ENCODE measurements at places on chromosomes 12 and 14.

GRCh38 chr12:130617219-130617618, 98.9 kb downstream of the RIMBP2 start:
- no peak for DNase-seq

DNA sequence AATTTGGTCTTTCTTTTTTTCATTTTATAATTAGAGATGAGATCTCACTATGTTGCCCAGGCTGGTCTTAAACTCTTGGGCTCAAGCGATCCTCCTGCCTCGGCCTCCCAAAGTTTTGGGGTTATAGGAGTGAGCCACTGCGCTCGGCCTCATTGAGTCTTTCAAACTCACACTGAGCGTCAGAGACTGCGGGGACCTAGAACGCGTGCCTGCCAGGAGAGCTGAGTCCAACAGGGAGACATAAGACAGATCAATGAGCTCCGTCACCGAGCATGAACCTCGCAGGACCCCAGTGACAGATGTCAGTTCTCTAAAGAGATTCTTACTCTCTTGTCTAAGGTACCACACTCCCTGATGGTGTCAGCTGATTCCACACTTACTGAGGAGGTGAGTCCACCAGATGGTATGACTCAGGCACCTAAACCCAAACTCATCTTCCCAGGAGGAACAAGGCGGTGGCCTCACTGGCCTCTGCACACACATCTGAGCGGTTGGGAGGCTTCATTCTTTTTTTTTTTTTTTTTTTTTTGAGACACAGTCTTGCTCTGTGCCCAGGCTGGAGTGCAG, 58.9 kb downstream of the CCDC88C start:
- no peak for DNase-seq

- no peak for DNase-seq
Measured at GRCh38 chr12:91307957-91308670, 125.5 kb upstream of the DCN start.

GRCh38 chr14:38098074-38098836, 109.4 kb upstream of the SSTR1 start:
- peak; percentile 71 for DNase-seq

GRCh38 chr12:42981379-42981778, 391.8 kb upstream of the PRICKLE1 start:
- DNase-seq, result peak; percentile 69

DNA sequence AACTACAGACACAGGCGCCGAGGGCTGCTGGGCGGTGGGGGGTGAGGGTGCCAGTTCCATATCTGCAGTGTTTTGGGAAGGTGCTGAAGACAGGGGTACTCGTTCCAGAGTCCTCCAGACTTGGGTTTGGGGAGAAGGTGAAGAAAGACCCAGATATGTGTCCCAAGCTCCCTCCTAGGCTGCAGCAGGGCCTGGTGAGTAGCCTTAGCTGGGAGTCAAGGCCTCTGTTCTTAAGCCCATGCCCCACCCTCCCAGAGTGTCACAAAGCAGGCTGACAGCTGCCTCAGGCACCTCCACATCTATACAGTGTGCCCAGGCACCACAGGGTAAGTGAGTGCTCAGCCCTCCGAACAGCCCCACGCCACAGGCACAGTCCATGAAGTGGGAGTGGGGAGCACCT, 4.3 kb downstream of the NCKAP5L start:
- no peak for DNase-seq

- DNase-seq, result peak; percentile 38
Measured at GRCh38 chr12:83161456-83161855, 474.8 kb downstream of the TMTC2 start.

- DNase-seq, result no peak
Measured at GRCh38 chr12:16094437-16094836, 183.0 kb downstream of the SLC15A5 start.

DNA sequence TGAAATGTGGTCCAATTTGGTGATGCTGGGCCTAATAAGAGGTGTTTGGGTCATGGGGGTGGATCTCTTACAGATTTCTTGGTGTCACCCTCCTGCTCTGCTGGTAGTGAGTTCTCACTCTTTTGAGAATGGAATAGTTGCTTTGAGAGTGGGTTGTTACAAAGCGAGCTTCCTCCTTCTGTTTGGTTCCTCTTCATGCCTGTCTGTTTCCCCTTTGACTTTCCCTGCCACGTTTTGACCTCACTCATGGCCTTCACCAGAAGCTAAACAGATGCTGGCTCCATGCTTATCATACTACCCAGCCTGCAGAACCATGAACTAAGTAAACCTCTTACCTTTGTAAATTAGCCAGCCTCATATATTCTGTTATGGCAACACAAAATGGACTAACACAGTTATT, 57.7 kb upstream of the LDHB start:
- DNase-seq, result no peak

DNA sequence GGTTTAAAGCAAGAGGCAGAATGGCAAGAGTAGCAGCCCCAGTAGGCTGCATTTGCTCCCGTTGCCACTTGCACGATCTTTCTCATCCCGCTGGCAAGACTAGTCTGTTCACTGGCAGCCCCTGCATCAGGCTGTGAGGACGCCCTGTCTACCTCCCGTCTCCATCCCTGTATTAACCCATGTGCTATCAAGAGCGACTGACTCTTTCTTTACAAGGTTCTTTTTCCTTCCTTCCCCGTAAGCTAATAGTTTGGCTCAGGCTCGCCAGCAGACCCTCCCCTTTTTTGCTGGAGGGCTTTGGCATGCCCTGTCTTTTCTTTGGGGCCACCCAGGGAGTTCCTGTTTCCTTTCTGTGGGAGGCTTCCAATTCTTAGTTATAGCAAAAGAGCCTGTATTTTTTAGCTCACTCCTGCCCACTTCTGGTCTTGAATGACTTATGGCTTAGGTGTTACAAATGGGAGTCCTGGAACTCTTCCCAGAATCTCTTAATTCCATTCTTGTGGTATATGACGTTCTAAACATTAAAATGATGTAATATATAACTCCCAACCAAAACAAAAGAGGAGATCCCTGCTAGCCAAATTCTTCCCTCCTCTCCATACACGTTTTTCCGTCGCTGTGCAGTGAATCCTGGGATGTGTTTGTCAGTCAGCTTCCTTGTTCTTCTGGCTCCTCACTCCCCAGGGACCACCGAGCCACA, 149.0 kb downstream of the PRKCH start:
- DNase-seq, result peak; percentile 99

DNA sequence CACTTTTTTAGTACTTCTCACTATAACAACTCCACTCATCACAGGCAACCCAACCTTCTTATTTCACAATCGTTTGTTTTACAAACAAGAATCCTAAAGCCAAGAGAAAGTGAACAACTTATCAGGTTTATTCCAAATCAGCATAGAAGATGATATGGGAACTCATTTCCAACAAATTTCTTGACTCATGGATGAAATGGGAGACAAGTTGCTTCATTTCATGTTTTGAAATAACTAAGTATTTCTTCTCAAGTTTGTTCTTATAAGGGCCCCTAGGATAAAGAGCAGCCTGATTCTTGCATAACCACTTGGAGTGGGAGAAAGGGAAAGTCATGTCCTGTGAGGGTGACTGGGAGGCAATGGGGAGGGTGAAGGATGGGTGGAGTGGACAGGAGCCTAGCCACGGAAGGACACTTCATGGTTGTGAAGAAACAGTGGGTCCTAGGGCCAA, 168.3 kb downstream of the DUSP6 start:
- peak; percentile 97 for DNase-seq

- no peak for DNase-seq
Measured at GRCh38 chr14:25832585-25832984, 765.2 kb downstream of the NOVA1 start.

DNA sequence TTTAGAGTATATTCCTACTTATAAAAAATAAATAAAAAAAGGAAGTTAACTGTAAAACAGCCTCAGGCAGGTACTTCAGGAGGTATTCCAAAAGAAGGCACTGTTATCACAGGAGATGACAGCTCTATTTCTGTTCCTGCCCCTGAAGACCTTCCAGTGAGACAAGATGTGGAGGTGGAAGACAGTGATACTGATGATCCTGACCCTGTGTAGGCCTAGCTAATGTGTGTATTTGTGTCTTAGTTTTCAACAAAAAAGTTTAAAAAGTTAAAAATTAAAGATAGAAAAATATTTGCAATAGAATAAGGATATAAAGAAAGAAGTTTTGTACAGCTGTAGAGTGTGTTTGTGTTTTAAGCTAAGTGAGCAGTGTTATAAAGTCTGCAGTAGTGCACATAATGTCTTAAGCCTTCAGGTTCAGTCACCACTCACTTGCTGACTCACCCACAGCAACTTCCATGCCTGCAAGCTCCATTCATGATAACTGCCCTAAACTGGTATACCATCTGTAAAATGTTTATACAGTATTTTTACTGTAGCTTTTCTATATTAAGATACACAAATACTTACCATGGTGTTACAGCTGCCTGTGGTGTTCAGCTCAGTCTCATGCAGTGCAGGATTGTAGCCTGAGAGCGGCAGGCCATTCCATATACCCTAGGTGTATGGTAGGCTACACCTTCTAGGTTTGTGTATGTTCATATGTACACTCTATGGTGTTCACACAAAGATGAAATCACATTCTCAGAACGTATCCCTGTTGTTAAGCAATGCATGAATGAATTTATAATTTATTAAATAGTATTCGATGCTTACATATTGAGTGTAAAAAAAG, 121.1 kb downstream of the ANO6 start:
- peak; percentile 89 for DNase-seq

DNA sequence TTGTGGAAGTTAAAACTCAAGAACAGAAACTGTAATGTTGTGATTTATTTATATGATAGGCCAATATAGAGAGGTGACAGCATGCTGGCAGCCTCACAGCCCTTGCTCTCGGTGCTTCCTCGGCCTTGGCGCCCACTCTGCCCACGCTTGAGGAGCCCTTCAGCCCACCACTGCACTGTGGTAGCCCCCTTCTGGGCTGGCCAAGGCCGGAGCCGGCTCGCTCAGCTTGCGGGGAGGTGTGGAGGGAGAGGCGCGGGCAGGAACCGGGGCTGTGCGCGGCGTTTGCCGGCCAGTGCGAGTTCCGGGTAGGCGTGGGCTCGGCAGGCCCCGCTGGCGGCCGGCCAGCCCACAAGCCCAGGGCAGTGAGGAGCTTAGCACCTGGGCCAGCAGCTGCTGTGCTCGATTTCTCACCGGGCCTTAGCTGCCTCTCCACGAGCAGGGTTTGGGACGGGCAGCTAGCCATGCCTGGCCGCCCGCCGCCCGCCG, 65.8 kb upstream of the SLC8A3 start:
- peak; percentile 8 for DNase-seq

- no peak for DNase-seq
Measured at GRCh38 chr12:59240048-59240447, 319.7 kb upstream of the LRIG3 start.

GRCh38 chr12:69481133-69481532, 10.9 kb downstream of the FRS2 start:
- DNase-seq, result no peak

DNA sequence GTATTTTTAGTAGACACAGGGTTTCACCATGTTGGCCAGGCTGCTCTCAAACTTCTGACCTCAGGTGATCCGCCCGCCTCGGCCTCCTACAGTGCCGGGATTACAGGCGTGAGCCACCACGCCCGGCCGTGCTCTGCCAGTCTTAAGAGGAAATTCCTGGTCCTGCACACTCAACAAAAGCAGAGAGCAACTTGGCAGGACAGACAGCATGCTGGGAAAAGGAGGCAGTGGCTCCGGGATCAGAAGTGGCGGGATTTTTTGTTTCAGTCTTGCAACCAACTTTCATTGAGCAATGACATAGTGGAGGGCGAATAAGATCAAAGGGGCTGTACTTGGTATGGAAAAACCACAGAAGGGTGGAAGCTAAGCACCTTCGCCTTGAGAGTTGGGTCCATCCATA, 2.1 kb downstream of the CKAP4 start:
- peak; percentile 81 for DNase-seq

- no peak for DNase-seq
Measured at GRCh38 chr12:6461401-6462233, 8.9 kb downstream of the VAMP1 start.

GRCh38 chr12:14283489-14284144, 81.9 kb upstream of the ATF7IP start:
- no peak for DNase-seq

DNA sequence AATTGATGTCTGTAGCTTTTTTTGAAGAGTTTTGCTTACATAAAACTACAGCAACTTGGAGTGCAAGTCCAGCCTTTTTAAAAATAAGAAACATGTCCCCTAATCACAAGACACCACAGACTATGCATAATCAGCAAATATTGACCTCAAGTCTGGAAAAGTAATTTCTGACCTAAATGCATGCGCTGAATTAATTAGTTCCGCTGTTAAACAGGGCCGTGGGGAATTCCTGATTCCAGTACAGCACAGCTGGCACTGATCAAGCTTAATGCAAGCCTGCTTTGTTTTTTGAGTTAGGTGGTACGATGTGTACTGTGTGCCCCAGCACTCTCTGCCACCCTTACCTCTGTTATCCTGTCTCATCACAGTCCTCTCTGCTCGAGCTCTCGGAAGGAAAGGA, 9.2 kb downstream of the MLH3 start:
- DNase-seq, result peak; percentile 56

DNA sequence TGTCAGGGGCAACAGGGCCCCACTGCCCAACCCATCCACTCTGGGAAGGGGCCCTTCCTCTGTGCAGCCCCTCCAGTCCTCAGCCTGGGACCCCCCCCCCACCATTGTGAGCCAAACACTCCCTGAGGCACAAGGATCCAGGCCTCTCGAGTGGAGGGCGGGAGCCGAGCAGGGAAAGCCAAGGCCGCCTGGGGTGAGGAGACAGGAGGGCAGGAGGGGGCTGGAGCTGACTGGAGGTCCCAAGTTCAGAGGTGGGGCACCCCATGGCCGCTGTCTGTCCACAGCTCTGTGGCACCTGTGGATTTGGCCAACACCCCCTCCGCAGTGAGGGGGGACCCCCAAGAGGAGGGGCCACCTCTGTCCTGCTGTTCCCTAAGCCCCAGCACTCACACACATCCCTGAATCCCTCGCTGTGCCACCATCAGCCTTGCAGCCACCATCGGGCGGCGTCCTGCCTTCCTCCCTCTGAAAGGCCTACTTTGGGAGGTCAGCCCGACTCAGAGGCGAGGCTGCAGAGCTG, 25.4 kb upstream of the C14orf180 start:
- no peak for DNase-seq

DNA sequence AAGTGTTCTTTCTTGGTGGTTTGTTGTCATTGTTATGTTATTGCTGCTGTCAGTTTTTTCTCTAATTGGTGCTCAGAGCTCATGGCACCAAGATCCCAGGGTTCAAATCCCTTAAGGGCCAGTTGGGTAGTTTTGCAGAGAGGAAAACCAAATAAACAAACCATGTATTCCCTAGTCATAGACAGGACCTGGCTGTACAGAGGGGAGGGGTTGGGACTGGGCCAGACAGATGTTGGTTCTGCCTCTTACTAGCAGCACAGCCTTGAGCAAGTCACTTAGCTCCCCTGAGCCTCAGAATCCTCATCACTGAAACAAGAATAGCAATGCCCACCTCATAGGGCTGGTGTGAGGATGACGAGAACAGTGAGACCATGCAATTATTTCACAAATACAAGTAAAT, 53.4 kb downstream of the LTBP2 start:
- peak; percentile 78 for DNase-seq

GRCh38 chr12:91343010-91343409, 160.4 kb upstream of the DCN start:
- DNase-seq, result no peak

DNA sequence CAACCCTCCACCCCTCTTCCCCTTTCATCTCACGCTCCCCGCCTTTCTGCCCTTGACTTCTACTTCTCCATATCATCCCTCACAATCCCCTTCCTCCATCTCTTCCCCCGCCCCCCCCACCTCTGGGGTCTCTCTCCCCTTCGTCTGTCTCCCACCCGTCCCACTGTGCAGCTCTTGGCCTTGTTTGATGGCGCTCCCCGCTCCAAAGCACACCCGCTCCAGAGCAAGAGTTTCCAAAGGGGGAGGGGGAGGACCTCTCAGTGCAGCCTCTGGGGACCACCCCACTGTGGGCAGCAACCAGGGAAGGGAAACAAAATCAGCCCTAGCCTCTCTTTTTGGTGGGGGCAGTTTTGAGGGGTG, 774 bp downstream of the CHGA start:
- no peak for DNase-seq

Measured in fibroblast of mammary gland (primary cell).